Nucleus accumbens (tissue), 56 donors: ENCODE measurements at places on chromosomes 13 and 19.

DNA sequence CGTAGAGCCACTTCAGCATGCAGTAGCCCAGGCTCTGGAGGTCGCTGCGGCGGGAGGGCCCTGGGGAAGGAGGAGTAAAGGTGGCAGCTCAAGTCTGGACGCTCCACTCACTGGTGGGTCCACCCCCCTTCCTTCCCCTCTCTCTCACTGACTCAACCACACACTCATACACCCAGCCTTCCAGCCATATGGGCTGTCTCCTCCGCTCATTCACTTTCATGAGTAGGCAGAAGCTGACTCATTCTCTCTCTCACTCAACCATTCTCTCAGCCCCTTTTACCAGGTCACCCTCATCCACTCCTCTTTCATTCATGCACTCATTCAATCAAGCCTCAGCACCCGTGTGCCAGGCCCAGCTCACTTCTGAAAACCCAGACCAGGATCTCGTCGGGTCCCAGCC is 27.5 kb upstream of the SIGLEC11 start:
- no peak for DNase-seq

DNA sequence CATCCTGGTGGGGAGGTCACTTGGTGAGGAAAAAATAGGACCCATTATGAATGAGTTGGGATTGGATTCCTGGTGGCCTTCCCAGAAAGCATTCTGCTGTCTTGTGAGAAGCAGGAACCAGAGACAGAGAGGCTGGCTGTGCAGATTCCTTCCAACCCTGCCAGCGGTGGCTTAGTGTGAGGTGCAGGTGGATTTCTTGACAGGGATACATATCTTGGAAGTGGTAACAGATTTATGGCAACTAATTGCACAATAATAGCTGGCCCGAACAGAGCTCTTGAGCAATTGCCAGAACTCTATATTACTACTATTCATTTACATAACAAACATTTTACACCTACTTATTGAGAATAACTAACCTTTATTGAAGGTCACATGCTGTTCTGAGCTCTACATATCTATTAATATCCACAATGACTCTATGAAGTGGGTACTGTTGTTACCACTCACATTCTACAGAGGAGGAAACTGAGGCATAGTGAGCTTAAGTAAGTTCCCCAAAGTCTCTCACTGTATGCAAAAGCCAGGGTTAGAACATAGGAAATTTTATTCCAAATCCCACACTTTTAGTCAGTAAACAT is 173.9 kb upstream of the SERP2 start:
- no peak for DNase-seq

- no peak for DNase-seq
These were observed 5.7 kb downstream of the USPL1 start for GRCh38 chr13:30623392-30623791.

DNA sequence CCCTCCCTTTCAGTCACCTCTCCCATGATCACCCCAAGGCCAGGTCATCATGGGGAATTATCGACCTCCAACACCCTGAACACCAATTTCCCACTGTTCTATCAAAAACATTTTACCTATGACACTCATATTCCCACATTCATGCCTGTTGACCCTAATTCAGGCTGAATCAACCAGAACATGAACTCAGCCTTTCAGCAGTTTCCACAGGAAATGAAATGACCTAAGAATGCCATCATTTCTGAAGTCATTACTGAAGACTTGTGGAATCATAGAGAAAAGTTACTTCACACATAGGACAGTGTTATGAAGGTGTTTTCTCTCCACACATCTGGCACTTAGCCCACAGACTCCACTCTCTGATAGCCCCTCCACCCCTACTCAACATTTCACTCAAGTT is 29.9 kb upstream of the FAM124A start:
- no peak for DNase-seq

GRCh38 chr13:27006519-27007161 is 165.0 kb downstream of the USP12 start:
- no peak for DNase-seq

DNA sequence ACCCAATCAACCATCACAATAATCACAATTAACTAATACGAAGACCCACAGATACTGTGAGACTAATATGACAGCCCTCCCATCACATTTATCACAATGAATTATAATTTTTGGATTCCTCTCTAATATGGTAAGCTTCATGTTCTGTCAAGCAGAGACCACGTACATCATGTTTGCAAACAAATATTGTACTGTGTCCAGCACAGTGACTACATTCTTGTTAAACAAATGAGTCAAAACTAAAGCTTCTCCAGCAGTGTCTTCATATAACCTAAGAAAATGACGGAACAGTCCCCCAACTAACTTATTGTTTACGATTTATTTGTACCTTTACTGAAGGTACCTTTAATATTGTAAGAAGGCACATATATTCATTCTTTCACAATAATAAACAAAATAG is 292.6 kb downstream of the ENOX1 start:
- DNase-seq = no peak

- DNase-seq = no peak
These were observed 82.3 kb upstream of the PDCD5 start for GRCh38 chr19:32498648-32499200.

GRCh38 chr19:34837262-34837661 is 64.2 kb upstream of the ZNF599 start:
- no peak for DNase-seq

- no peak for DNase-seq
These were observed 1925.8 kb upstream of the PRR20A start for GRCh38 chr13:55214841-55215345.

DNA sequence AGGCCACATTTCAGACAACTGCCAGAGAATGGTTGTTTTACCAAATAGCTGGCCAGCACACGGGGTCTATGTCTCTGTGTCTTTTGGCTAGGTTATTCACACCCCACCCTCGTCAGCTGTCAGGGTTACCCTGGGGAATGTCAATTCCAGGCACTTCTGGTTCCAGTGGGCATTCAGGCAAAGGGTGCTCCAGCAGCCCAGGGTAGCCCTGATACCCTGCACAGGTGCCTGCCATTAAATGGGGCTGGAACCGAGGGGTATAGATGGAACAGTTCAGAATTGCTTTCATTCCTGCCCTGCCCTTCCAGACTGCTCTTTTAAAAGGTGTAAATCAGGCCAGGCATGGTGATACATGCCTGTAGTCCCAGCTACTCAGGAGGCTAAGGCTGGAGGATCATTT is 43.2 kb upstream of the HOMER3 start:
- no peak for DNase-seq

DNA sequence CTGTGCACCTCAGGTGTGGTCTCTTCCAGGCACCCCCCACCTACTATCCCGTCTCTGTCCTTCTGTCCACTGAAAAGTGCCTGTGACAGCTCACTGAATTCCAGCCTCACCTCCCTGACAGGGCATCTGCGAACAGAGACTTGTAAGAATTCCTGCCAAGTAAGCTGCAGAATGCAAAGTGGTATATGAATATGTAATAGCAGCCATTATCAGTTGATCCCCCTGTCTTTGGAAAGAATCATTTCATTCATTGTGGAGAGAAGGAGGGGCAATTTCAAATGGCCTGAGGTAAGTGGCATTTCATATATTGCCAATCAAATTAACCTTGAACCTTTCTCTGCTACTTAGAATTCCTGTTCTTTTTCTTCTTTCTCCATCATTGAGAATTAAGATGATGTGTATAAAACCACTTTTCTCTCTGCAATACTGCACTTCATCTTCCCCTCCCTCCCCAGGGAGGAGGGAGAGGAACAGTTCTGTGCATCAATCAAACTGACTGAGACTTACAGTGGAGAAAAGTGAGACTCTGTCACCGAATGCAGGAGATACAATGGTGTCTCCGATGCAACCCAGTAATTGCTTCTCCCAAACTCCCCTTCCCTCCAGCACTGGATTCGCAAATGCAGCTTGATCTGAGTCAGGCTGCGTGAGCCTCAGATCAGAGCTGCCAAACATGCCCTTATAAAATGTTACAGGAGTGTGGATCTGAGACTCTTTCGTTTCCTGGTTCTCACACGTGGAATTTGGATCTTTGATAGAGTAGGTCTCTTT is 91.7 kb downstream of the SLC10A2 start:
- DNase-seq = no peak

DNA sequence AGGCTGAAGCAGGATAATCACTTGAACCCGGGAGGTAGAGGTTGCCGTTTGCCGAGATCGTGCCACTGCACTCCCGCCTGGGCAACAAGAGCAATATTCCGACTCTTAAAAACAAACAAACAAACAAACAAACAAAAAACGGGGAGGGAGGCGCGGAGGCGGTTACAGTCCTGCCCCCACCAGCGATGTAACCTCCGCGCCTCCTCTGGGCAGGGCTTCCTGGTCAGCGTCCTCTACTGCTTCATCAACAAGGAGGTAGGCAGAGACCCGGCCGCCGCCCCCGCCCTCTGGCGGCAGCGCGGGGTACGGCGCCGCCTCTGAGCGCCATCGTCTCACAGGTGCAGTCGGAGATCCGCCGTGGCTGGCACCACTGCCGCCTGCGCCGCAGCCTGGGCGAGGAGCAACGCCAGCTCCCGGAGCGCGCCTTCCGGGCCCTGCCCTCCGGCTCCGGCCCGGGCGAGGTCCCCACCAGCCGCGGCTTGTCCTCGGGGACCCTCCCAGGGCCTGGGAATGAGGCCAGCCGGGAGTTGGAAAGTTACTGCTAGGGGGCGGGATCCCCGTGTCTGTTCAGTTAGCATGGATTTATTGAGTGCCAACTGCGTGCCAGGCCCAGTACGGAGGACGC is 10.2 kb downstream of the SNRPD2 start:
- peak; percentile 81 for DNase-seq

- no peak for DNase-seq
These were observed 1692.0 kb downstream of the SLITRK5 start for GRCh38 chr13:89363144-89363543.

DNA sequence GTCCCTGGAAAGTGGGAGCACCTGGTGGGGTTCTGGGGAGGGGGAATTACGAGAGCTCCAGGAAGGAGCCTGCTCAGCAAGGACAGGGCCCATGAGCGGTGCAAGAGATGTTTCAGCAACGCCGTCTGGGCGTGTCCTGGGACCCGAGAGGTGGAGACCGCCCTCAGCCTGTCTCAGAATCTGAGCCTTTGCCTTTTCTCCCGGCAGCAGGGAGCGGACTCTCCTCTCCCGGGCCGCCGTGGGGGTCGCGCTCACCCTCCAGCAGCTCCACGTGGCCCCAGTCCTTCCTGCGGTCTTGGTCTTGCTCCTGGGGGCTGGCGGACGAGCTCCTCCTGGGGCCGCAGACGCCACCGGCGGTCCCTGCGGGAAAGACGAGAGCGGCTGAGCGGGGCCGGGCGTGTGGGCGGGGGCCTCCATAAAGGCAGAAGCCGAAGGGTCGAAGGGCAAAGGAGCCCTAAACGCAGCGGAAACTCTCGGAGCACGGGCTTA is 714 bp downstream of the POLRMT start:
- DNase-seq = no peak

DNA sequence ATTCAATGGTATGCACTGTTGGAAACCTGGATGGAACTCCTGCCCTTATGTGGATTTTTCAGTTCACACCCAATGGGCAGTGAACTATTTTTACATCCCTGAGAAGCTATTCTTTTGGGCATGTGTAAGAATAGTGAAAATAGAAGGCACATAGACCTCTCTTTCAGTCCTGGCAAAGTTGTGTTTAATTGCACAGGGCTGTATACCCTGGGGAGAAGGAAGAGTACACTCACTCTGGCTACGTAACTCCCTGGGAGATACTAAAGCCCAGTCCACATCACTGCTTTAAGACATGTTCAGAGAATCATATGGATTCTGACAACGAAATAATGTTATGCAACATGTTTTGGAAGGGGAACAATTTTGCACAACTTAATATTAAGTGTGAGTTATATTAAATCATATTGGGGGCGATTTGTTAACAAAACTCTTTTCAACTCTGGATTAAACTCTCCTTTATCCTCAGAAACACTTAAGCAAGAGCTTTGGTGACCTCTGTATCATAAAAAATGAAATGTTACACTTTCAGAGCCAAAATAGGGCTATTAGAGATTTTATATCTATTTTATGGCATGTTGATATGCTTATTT is 166.1 kb downstream of the DCT start:
- no peak for DNase-seq

DNA sequence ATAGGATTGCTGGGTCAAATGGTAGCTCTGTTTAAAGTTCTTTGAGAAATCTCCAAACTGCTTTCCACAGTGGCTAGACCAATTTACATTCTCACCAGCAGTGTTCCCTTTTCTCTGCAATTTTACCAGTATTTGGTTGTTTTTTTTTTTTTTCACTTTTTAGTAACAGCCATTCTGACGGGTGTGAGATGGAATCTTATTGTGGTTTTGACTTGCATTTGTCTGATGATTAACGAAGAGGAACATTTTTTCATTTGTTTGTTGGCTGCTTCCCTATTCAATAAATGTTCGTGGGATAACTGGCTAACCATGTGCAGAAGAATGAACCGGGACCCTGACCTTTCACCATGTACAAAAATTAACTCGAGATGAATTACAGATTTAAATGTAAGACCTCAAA is 31.2 kb downstream of the CYP4F2 start:
- DNase-seq = no peak

DNA sequence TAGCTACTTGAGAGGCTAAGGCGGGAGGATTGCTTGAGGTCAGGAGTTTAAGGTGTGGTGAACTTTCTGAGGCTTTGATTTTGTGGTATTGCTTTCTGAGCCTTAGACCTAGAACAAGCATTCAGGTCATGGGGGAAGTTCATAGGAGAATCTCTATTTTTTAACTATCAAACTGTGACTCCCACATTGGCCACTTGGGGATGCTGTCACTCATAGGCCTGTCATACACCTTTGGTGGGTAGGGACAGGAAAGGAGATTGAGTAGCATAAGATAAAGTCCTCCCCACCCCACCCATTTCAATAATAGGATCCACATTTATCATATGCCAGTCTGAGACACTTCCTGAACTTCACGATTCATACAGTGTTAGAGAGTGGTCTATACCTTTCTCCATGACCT is 41.9 kb upstream of the PSG2 start:
- DNase-seq = no peak

DNA sequence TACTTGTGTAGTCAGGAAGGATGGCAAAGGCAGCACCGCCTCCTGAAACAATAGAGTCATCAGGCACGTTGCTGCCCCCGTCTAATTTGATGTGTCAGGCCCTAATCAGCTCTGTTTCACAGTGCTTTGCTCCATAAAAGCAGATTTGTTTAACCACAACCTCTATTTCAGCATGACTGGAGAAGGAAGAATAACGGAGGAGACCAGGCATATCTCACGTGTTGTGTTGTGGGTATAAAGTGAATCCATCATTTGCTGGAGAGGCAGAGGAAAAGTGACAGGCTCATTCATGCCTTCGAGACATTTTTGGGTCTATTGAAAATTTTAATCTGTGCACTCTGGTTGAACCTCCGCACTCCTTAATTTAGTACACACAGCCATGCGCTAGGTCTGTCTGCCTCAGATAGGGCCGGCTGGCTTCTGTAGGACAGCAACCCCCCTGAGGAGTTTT is 940.4 kb upstream of the SLC10A2 start:
- DNase-seq = peak; percentile 2

DNA sequence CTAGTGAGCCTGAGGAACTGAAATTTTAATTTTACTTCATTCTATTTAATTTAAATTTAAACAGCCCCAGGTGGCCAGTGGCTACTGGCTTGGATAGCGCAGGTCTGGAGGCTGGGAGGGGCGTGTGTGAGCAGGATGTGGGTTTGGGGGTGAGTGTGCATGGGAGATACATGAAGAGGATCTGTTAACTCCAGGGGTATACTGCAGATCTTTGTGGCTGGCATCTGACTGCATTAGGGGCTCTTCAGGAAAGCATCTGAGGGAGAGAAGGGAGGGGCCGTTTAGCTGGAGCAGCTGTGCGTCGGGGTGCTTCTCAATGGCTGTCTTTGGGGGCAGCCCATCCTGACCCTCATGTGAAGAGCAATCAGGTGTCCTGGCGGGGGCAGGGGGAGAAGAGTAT is 6.8 kb downstream of the SHANK1 start:
- no peak for DNase-seq

GRCh38 chr13:22940736-22941135 is 240.0 kb upstream of the SGCG start:
- no peak for DNase-seq

GRCh38 chr13:30576528-30576927 is 41.2 kb upstream of the USPL1 start:
- no peak for DNase-seq
